ENCODE measurements at places on chromosomes 3 and 15.

- DNase-seq = no peak
Observed at GRCh38 chr15:27770769-27771554, 328.2 kb downstream of the OCA2 start.

DNA sequence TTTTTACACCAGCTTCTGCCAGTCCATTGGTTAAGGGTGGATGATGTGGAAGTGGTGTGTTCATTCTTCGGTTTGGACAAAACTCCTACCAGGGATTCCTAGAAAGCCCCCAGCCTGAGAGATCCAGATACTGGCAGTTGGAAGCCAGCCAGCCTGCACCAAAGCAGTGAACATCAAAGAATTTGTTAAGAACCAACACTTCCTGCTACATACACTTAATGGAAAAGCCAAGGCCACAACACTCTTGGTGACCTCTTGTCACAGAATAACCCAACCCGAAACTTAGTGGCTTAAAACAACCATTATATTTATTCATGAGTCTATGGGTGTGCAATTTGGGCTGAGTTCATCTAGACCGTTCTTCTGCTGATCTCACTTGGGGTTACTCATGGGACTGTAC is 42.9 kb upstream of the ADAMTS9 start:
- no peak for DNase-seq

DNA sequence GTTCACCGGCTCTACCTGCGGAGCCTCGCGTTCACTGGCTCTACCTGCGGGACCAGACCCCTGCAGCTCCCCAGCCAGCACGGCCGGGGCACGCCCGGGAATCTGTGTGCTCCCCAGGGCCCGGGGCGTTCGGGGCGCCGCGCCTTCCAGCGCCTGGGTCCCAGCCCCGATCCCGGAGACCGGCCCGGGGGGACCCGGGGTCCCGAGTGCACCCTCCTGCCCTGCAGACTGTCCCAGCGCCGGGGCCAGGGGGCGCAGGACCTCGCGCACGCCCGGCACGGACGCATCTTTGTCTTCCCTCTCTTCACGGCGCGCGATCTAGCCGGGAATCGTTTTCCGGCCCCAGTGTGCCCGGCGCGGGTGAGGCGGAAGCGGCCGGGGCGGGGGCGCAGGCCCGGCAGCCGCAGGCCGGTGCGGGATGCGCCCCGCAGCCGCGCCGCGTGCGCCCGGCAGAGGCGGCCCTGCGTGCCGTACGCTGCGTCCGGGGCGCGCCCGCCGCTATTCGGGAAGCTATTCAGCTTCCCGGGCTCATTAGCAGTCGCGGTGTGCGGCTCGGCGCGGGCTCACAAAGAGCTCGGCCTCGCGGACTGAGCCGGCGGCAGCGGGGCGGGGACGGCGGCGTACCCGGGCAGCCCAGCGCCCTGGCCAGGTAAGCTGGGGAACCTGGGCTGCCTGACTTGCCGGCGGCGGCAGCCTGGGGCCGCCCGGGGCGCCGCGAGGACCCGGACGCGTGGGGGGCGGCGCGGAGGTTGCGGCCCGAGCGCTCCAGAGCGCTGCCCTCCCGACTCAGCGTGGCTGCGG is at the start of gene APBA2:
Gene APBA2 (plus strand): TSS at position 345 of the 801 bp plus-strand sequence. CDS start 167,911 bp downstream, outside the sequence.
- DNase-seq = peak; percentile 27

- DNase-seq = no peak
Observed at GRCh38 chr3:74862476-74862875, 248.0 kb upstream of the CNTN3 start.

- no peak for DNase-seq
Observed at GRCh38 chr3:137264843-137265330, 307.1 kb downstream of the IL20RB start.

GRCh38 chr15:47887241-47887800 is 170.0 kb downstream of the SEMA6D start:
- no peak for DNase-seq

GRCh38 chr15:85125056-85125661 is 143.5 kb downstream of the PDE8A start:
- no peak for DNase-seq

GRCh38 chr15:31004220-31004733 is 12.8 kb upstream of the MTMR10 start:
- DNase-seq = no peak

GRCh38 chr3:44825264-44825925 is 36.3 kb upstream of the TMEM42 start:
- no peak for DNase-seq

- no peak for DNase-seq
Observed at GRCh38 chr15:48089702-48090101, 31.1 kb upstream of the SLC24A5 start.

GRCh38 chr3:69560818-69561217 is 174.9 kb upstream of the FRMD4B start:
- no peak for DNase-seq

- no peak for DNase-seq
Observed at GRCh38 chr15:25094066-25094465, 139.3 kb downstream of the SNRPN start.

DNA sequence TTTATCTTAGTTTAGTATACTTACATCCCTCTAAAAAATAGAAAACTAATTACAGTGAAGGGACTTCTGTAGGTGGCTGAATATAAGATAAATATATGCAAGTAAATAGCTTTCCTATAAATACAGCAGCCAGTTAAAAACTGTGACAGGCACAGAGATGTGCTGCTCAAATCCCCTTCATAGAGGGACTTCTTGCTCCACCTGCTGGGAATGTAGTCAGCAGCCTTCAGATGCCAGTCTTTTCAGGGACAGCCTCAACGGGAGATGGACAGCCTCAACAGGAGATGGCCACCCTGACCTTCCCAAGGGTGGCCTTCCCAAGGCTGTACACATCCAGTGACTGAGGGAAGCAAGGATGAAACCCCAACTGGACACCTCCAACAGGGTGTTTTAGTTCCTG is 15.7 kb upstream of the PRR23E start:
- no peak for DNase-seq

DNA sequence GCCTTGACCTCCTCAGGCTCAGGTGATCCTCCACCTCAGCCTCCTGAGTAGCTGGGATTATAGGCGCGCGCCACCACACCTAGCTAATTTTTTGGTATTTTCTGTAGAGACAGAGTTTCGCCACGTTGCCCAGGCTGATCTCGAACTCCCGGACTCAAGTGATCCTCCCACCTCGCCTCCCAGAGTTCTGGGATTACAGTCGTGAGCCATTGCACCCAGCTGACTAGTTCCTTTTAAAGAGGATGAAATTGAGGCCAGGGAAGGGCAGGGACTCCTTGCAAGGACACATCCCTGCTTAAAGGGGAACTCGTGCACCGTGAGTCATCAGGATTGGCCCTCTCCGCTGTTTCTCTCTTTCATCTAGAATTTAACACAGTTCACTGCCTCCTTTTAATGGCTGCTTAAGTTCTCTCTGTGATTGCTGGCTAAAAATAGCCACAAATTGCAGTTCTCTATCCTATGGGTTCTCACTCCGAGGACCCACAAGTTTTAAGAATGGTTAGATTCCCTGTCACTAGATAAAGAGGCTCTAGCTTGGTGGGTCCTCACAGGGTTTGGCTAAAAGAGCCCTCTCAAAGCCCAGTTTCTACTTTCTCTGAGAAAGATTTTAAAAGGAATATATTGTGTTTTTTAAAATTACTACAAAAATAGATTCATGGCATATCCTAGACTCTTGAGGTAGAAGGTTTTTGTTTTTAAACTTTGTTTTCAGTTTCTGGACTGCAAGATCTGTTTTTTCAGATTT is 1.4 kb downstream of the CRTAP start:
- no peak for DNase-seq

GRCh38 chr3:157111518-157111917 is 48.4 kb downstream of the CCNL1 start:
- no peak for DNase-seq

DNA sequence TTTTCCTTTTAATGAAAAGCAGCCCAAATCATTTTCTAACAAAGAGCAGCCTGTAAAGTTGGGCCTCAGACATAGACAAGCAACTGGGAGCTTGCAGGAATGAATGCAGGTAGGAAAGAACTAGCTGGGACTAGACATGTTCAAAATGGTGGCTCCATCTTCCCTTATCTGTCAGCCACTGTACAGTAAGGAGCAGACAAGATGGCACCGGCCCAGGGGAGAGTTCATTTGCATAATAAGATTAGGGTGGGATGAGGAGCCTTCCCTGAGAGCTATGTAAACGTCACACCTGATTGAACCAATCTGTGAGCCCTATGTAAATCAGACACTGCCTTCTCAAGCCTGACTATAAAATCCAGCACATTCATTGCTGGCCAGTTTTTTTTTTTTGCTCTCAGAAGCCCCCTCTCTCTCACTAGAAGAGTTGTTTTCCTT is 59.7 kb upstream of the GK5 start:
- DNase-seq = no peak

GRCh38 chr3:188286087-188286513 is 132.1 kb downstream of the LPP start:
- no peak for DNase-seq

DNA sequence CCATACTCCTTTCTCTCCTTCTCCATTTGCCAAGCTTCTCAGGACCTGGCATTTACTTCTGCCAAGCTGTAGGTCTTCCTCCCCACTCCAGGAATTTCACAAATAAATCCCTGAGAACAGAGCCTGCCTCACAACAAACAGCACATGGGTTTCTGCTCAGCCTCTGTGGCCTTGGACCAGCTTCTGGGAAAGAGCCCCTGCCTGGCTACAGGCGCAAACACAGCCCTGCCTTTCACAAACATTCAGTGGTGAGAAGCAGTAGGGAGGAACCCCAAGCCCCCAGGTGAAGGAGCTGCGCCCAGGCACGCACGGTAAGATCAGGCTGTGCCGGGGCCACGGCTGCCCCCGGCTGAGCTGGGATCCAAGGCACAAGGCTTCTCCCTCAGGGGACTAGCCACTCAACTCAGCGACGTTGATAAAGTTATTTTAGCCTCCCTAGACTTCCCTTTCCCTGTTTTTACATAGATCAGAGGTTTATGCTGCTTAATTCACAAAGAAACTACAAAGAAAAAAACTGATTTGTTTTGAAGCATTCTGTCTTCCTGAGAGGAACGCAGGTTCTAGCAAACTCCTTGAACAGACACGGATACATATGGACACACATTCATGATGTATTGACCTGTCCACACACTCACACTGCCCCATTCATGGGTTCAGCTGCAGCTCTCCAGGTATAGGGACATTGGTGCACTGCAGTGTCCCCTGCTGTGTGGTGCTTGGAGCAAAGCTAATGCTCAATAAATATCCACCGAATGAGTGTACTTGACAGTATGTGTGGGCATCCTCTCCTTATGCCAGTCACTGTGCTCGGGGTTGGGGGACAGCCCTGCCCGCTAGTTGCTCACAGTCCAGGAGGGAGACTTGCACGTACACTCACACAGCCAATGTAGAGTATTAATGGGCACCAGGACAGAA is 25.4 kb downstream of the HES1 start:
- DNase-seq = no peak

- DNase-seq = no peak
Observed at GRCh38 chr3:94647131-94647530, 584.3 kb downstream of the NSUN3 start.

DNA sequence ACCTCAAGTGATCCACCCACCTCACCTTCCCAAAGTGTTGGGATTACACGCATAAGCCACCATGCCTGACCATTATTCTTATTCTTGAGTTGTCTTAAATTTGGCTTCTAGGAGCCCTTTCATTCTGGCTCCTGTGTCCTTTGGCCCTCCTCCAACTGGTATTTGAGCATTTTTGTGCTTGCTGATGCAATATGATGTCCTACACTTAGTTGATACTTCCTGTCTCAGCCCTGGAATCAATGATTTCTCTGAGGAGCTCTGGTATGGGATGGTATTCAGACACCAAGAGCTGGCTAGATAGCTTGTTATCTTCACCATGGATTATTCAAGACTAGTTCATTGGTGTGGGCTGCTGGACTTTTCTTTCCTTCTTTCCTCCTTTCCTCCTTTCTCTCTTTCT is 25.4 kb downstream of the ZNF621 start:
- no peak for DNase-seq

DNA sequence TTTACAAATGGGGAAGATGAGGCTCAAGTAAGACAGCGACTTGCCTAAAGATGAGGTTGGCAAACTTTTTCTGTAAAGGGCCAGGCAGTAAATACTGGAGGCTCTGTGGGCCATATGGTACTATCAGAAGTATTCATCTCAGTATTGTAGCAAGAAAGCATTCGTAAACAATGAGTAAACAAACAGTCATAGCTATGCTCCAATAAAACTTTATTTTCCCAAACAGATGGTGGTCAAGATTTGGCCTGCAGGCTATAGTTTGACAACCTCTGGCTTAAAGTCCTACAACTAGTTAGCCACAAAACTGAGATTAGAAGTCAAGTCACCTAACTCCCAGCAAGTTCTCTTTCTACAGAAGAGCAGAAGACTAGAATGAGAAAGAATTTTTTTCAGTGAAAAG is 177.0 kb upstream of the NECTIN3 start:
- DNase-seq = no peak

DNA sequence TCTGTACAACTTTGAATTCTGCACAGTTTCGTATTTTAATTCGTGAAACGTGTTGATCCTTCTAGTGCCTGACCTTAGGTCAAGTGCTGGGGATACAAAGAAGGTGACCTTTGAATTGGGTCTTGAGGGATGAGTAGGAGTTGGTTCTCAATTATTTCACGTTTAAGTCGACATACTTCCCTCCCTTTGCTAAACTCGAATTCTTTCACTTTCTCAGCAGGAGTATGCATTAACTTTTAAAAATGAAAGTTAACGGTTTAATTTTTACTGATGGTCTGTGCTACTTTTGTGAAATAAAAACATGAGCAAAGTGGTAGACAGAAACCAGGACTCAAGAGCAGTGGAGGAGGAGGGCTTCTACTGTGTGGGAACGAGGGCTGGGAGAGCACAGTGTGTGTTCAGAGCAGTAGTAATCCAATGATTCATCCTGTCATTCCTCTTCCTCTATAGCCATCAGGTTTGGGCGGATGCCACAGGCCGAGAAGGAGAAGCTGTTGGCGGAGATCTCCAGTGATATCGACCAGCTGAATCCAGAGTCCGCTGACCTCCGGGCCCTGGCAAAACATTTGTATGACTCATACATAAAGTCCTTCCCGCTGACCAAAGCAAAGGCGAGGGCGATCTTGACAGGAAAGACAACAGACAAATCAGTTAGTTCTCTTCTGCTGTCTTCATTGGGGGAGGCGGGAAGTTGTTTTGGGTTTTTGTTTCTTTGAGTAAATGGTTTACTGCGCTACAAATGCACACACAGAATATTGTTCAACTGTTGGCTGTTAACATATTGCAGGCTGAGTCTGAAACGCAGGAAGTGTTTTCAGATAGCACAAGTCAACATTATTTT is 78.6 kb upstream of the TSEN2 start:
- DNase-seq = no peak

GRCh38 chr15:31060429-31061140 is 40.9 kb downstream of the TRPM1 start:
- no peak for DNase-seq

- no peak for DNase-seq
Observed at GRCh38 chr15:74397239-74398068, 30.0 kb upstream of the CYP11A1 start.

- DNase-seq = no peak
Observed at GRCh38 chr3:102827386-102827785, 392.6 kb downstream of the ZPLD1 start.

GRCh38 chr3:163577271-163577670 is 1501.0 kb downstream of the SI start:
- no peak for DNase-seq
